Retina (tissue), 1 donor: ENCODE measurements at places on chromosomes 6 and 20.

GRCh38 chr20:56925831-56926170, 296.7 kb downstream of the TFAP2C start:
- DNase-seq = no peak

GRCh38 chr20:53617791-53618489, 24.3 kb upstream of the ZNF217 start:
- no peak for DNase-seq

DNA sequence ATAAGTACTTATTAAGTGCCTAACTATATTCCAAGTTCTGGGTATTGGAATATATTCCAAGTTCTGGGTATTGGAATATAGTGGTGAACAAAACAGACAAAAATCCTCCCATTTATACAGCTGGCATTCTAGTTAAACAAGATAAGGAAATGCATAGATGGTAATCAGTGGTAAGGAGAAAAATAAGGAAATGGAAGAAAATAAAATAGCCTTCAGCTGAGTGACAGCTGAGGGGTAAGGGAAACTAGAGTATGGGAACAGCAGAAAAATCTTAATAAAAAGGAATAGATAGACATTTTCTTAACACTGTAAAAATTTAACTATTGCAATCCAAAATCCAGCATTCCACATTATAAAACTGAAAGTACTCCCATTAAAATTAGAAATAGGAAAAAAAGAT, 17.2 kb upstream of the WFDC10A start:
- DNase-seq = no peak

GRCh38 chr6:452301-453067, 60.9 kb downstream of the IRF4 start:
- peak; percentile 30 for DNase-seq

- DNase-seq = no peak
These were observed 265.1 kb upstream of the CITED2 start for GRCh38 chr6:139639507-139639906.

DNA sequence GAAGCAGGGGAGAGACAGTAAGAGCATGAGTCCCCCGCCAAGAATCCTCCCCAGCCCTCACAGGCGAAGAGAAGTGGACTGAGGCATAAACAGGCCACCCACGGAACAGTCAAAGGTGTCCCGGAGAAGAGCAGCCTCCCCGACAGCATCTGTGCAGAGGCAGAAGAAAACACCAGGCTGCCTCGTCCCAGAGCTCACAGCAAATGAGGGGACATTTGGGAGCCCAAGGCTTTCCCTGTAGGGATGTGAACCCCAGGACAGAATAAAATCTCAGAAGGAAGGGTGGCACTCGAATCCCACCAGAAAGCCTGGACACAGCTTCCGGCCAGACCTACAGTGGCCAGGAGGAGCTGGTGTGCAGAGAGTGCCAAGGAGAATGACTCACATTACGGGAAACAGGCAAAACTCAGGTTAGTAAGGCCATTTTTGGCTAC, 90.4 kb downstream of the DLL1 start:
- no peak for DNase-seq

DNA sequence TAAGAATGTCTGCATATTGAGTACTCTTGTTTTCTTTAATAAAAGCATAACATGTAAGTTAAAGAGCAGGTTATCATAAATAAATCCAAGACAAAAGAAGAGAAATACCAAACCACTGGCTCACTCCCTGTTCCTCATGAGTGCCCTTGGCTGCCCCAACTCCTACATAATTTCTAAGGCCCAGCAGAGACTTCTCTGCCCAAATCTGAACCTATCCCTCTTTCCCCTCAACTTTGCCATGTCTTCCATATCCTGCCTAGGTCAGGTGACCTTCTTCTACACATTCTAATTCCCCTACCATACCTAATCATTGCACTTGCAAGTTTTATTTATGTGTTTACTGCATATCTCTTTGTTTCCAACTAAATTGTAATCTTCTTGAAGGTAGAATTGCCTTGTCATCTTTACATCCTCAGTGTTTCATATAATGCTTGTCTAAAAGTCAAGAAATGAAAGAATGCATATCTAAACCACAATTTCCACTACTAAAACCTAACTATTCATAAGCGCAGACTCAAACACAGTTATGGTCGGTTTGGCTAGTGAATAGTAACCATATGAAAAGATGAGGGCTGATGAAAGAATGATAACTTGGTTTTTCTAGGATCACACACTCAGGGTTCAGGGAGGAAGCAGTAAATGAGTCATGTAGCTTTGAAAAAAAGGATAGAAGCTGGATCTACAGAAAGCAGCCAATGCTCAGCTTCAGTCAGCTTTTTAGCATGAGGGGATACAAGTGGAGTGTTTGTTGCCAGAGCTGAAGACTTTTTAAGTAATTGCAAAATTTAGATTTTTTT, 53.3 kb upstream of the EYA4 start:
- no peak for DNase-seq

DNA sequence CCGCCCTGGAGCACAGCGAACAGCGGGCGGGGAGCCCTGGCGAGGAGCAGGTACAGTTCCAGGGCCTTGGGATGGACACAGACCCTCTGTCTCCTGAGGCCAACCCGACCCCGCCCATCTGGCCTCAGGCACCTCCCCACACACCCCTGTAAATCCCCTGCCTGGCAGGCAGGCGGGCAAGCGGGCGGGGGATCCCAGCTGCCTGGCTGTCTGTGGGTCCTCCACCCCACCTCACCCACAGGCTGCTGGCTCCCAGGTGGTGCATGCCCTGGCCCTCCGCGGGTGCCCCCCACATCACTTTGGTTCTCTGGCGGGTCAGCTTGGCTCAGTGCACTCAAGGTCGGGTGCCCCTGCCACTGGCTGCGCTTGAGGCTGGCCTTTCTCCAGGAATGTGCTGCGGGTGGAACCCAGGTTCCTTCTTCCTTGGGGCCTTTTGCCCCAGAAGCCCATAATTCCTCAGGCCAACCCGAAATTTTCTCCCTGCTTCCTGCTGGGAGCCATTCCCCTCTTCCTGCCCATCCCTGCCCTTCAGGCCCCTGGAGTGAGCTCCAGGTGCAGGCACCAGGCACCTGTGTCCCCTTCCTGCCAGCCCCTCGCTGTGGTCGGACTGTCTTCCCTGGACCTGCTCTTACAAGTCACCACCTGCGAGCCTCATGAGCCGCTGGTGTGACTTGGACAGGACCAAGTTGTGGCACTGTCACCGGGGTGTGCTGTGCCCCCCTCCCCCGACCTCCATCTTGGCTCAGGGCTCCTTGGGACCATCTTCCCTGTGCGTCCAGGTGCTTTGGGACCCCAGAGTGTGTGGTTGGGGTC, 5.3 kb upstream of the TNFRSF6B start:
- DNase-seq = no peak

DNA sequence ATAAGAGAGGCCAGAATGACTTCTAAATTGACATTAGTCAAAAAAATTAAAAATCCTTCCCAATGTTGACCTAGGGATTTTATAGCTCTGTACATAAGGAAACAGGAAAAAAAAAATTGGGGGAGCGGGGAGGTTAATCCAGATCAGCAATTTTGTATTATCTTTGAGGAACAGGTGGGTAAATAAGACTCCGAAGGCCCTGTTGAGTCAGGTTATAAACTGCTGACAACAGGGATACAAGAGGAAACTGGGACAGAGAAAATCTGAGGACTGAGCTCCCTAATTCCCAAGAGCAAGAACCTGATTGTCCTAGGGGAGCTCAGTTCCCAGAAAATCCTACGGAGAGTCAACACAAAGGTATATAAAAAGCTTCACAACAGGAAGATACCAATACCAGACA, 26.8 kb upstream of the CRIP3 start:
- no peak for DNase-seq

DNA sequence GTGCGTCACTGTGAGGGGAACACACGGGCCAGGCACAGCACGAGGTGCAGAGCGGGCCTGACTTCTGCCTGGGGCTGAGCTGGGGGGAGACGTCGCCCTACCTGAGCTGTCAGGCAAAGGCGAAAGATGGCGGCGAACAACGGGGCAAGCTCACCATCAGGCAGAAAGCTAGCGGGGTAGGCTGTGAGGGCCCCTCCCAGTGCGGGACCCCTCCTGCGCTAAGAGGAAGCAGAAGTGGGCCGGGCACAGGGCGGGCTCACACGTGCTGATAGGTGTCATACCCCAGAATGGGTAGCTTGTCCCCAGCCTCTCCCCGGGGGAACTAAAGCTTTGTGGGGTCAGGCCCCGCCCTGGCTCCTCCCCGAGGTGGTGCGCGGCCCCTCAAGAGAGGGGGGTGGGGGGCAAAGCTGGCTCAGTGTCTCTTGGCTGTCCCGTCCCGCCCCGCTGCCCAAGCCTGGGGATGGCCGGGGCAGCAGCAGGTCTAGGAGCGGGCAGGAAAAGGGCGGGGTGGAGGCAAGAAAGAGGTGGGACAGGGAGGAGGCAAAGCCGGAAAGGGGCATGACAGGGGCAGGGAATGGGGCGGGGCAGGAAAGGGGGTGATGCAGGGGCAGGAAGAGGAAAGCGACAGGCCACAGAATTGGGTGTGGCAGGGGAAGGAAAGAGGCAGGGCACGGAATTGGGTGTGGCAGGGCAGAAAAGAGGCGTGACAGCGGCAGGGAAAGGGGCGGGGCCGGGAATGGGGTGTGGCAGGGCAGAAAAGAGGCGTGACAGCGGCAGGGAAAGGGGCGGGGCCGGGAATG, 14.7 kb downstream of the UCKL1 start:
- no peak for DNase-seq

GRCh38 chr6:14953836-14954235, 292.0 kb upstream of the JARID2 start:
- DNase-seq = no peak

- DNase-seq = no peak
These were observed 30.9 kb upstream of the SMOC2 start for GRCh38 chr6:168410035-168410434.

GRCh38 chr20:38839563-38839962, 34.1 kb downstream of the PPP1R16B start:
- DNase-seq = no peak

DNA sequence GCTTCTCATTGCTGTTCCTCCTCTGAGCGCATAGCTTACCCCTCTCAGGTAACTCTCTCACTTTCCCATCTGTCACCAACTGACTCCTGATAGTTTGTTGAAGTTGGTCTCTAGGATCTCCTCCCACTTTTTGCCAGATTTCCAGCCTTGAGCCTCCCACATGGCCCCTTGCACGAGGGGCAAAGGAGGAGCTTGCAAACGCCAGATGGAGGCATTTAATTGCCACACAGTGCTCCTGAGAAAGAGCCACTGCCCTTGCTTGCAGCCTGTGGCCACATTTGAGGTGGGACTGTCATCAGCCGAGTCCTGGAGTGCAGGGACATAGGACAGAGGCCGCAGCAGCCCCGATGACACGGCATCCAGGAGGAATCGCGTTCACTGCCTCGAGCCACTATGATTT, 348.7 kb downstream of the SMOC2 start:
- no peak for DNase-seq

GRCh38 chr6:30136570-30137286, 788 bp downstream of the TRIM40 start:
- DNase-seq = no peak

DNA sequence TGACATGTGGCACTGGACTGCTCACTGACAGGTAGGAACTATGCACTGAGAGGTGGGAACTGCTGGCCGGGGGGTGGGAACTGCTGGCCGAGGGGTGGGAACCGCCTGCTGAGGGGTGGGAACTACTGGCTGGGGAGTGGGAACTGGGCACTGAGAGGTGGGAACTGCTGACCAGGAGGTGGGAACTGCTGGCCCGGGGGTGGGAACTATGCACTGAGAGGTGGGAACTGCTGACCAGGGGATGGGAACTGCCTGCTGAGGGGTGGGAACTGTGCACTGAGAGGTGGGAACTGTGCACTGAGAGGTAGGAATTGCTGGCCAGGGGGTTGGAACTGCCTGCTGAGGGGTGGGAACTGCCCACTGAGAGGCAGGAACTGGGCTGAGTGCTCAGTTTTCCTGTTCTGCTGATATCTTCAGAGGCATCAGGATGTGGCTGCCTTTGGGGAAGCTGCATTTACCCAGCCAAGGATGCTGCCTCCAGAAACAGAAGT, 90.2 kb downstream of the THBS2 start:
- DNase-seq = no peak

DNA sequence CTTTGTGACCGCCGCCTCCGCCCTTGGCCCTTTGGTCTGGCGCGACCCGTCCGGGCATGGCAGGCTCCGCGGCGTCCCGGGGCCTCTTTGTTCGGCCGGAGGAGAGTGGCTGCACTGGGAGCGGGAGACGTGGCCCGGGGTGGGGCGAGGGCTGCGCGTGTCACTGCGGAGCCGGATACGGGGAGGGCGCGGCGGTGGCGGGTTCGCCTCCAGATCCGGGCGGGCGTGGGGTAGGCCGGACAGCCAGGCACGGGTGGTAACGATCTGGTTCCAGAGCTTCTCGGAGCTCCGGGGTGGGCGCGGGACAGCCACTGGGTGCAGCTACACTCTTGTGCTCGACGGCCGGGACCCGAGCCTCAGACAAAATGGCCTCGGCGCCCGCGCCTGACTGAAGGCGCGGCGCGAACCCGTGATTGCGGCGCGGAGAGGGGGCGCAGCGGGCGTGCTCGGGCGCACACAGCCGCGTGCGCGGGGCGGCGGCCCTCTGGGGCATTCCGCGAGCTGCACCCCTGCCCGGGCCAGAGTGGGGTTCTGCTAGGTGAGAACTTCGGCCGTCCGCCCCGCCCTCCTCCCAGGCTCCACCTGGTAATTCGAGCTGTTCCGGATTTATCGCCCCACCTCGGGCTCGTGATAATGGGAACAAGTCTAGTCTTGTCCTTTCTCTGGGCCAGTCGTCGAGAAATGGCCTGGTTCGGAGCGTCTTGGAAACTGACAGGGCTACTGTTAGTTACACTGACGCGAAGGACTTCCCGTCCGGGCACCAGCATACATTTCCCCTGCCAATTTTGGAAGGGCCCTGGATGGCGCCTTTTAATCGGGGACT, 1.0 kb downstream of the LOC128125822 start:
- DNase-seq = peak; percentile 92

GRCh38 chr6:87534377-87535047, 55.3 kb downstream of the RARS2 start:
- no peak for DNase-seq

GRCh38 chr20:63664143-63664851, 6.2 kb downstream of the RTEL1 start:
- no peak for DNase-seq

DNA sequence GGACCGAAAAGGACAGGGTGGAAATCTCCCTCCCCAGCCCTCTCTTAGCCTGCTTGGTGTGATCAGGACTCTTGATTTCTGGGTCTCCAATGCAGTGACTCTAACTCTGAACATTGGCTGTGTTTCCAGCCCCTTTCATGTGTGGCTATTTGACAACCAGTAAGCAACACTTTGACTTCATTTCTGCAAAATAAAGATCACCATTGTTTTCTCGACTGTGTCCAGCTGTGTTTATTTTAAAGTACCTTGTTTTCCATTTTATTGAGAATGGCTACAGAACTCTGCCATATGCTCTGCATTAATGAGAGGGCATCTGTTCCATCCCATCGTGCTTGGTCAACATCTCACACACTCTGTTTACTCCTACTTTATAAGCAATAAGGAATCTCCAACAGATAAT, 60.9 kb upstream of the TAGAP start:
- DNase-seq = no peak

- no peak for DNase-seq
These were observed 65.3 kb upstream of the ID4 start for GRCh38 chr6:19771753-19772336.
